Pancreas (tissue), 10 donors: ENCODE measurements at places on chromosomes 5 and 9. TPM values are rescaled to one million over a fixed set of nuclear protein-coding genes. Genes with fewer than 3 reads are reported as not detected.

- H3K36me3 ChIP-seq, result no peaks in the 10 kb centered on the region
- no peak overlapping the region for H3K27ac ChIP-seq
- no peaks in the 10 kb centered on the region for H3K27me3 ChIP-seq
Measured at GRCh38 chr5:96975656-96976055, 39.8 kb downstream of the LNPEP start.

Gene OTULINL
- total RNA-seq, result 24.2 TPM

GRCh38 chr9:114621975-114622609, 11.0 kb downstream of the TMEM268 start:
- no peak overlapping the region for H3K4me3 ChIP-seq
- no peak overlapping the region for H3K27ac ChIP-seq
- no peaks in the 10 kb centered on the region for H3K4me1 ChIP-seq
- no peak for DNase-seq

GRCh38 chr9:19028835-19029451, 4.1 kb downstream of the SAXO1 start:
- DNase-seq, result no peak
- H3K27ac ChIP-seq, result no peak overlapping the region
- no peaks in the 10 kb centered on the region for H3K36me3 ChIP-seq

DNA sequence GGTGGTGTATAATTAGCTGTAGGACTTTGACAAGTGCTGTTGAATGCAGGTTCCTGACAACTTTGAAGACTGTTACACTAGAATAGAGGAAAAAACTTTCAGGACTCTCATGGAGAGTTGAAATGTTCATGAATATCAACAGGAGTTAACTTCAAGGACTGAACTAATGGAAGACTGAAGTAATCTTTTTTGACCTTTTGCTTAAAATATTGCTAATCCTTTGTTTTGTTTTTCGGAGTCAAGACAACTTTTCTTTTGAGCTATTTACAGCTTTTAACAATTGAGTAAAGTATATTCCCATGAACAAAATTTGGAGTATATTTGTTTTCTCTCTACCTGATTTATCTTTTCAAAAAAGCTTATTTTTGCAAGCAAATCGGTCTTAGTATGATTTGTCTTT, 34.1 kb upstream of the MTMR12 start:
- H3K27me3 ChIP-seq, result no peaks in the 10 kb centered on the region
- no peak overlapping the region for H3K4me3 ChIP-seq
- H3K27ac ChIP-seq, result no peak overlapping the region
- no peaks in the 10 kb centered on the region for H3K4me1 ChIP-seq
